ENCODE measurements at places on chromosomes 7 and 10. TPM values are rescaled to one million over a fixed set of nuclear protein-coding genes. Genes with fewer than 3 reads are reported as not detected.
A peak's percentile ranks its signal among the peaks of the same experiment; 100 is the strongest.

Gene DGKI
- total RNA-seq, result 0.69 TPM

Gene ASAH2
- 0.14 TPM for total RNA-seq

Gene UNCX
- total RNA-seq, result 0.65 TPM

Gene CALML5
- not detected for total RNA-seq

GRCh38 chr7:143321734-143322133, 5.8 kb downstream of the CLCN1 start:
- DNase-seq, result no peak

GRCh38 chr10:62264702-62265436, 3.8 kb downstream of the RTKN2 start:
- DNase-seq, result peak; percentile 89

- DNase-seq, result no peak
Measured at GRCh38 chr10:112562809-112563663, 116.0 kb downstream of the VTI1A start.

DNA sequence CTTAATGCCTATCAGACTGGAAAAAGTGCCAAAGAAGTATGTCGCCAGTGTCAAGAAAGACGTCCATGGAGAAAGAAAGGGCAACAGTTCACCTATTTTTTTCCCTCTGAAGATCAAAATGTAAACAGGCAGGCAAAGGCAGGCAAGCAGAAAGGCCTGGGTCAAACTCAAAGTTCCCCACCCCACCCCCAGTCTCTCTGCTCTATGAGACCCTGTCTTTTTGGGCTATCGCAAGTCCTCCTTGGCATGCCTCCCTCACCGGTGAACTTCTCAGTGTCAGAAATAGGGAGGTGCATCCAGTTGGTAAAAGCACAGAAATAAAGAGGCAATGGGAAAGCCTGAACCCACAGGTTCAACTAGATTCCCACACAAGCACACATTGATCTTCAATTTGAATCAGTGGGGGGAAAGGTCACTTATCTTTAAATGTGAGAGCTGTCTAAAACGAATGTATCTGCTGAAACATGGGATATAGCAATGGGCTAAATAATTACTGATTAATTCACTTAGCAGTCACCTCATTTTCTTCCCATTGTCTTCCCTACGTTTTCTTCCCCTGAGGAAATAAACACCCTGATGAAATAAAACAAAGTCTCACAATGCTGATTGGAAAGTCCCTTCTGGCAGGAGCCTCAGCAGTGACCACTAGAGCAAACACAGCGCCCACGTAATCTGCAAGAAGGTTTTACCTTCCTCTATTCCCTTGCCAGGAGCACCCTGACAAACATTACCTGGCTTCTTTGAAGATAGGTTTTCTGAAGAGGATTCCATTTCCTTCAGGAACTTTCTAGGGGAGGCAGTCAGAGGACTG, 31.1 kb downstream of the JAZF1 start:
- DNase-seq, result peak; percentile 79

- DNase-seq, result no peak
Measured at GRCh38 chr7:16708511-16708910, 45.0 kb upstream of the TSPAN13 start.

DNA sequence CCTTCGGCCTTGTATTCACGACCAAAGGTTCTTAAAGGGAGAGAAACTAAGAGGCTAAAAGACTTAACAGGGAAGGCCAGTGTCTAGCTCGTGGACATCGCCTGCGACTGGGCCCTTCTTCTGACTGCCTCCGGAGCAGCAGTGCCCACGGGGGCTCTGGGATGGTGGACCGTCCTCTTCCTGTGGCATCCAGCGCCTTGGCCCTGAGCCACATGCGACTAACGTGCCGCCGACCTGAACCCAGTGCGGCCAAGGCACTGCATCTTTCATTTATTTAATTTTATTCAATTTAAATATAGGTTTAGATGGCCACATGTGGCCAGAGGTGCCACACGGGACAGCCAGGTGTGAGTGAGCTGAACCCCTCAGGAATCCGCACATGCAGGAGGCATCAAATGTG, 451.7 kb downstream of the PTPRN2 start:
- DNase-seq, result no peak

DNA sequence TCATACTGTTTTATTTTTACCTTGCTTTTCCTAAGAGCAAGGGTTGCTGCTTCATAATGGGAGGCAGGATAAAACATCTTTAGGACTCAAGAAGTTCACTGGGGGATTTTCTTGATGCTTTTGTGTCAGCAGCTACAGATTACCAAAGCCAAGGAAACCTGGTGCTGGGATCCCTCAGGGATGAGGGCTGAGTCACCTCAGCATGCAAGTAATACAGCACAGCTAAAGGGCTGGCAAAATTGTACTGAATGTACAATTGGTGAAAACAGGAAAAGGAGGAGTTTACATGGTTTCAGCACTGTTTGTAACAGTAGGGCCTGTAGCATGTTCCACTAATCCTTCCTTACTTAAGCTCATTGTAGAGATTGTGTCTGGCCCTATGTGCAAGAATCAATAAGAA, 1056.8 kb downstream of the SORCS1 start:
- no peak for DNase-seq

GRCh38 chr7:154804449-154804848, 198.5 kb downstream of the PAXIP1 start:
- DNase-seq, result no peak

DNA sequence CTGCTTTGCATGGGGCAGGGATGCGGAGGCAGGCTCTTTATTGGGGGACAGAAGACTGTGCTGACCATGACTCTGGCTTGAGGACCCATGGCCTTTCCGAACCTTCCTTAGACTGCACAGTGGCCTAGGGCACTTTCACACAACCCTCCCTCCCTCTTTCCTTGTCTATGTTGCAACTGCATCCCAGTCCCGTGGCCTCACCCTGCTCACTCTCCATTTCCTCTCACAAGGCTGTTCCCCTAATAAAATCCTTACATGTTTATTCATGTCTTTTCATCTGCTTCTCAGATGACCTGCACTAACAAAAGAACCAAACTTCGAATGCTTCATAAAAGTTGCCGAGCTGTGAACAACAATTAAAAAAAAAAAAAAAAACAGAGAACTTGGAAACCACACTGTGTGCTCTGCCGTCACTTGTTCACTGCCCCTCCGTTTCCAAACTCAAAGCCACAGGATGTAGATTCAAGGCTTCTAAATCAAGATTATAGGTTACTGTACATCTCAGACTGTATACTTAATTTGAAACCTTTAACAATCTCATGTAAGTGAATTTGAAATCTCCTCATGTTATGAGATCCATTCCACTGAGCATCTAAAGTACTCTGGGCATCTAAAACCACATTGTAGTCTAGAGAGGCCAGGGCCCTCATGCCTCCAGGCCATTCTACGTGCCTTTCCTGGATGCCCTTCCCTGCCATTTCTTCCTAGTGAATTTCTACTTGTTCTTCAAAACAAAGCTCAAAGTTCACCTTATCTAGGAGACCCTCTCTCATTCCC, 265.9 kb downstream of the SNX13 start:
- no peak for DNase-seq

- DNase-seq, result no peak
Measured at GRCh38 chr10:128001363-128001745, 94.5 kb downstream of the PTPRE start.

GRCh38 chr7:29044554-29044953, 86.4 kb upstream of the TRIL start:
- DNase-seq, result no peak

DNA sequence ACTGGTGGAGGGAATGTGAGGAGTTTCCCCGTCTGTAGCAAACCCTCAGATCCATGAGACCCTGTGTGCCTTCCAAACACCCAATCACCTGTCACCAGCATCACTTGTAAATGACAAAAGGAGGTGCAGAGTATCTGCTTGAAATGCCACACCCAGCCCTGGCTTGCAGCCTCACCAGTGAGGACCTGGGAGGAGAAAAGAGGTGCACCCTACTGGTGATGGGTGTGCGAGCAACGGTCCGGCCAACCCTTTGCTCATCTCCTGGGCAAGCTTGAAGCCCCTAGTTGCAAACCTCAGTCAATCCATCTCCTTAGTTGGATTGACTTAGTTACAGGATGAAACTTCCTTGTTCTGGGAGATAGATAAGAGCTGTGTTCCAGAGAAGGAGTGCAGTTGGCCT, 62.4 kb upstream of the WAPL start:
- no peak for DNase-seq
